ENCODE measurements at places on chromosomes 7 and 10. TPM values are rescaled to one million over a fixed set of nuclear protein-coding genes. Genes with fewer than 3 reads are reported as not detected.

Gene ZNF365
- total RNA-seq = 0.60 TPM

Gene TMEM139
- 8.8 TPM for total RNA-seq

Gene NEUROD6
- not detected for total RNA-seq

DNA sequence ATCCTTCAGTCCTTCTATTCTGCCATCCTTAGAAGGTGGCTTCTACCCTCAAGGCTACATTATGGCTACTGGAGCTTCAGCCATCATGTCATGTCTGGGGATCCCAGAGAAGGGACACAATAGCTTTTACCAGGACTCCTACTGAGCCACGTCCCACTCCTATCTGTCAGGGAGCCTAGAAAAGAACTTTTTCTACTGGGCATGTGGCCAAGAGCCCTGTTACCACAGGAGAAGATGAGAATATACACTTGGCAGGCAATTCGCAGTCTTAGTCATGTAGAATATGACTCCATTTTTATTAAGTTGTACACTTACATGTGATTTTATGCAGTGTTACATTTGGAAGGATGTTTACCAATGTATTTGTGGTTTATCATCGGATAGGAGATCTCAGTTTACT, 64.6 kb upstream of the KCNMA1 start:
- no peak for DNase-seq

- no peak for DNase-seq
These were observed 651.1 kb downstream of the SORCS1 start for GRCh38 chr10:106513352-106513771.

DNA sequence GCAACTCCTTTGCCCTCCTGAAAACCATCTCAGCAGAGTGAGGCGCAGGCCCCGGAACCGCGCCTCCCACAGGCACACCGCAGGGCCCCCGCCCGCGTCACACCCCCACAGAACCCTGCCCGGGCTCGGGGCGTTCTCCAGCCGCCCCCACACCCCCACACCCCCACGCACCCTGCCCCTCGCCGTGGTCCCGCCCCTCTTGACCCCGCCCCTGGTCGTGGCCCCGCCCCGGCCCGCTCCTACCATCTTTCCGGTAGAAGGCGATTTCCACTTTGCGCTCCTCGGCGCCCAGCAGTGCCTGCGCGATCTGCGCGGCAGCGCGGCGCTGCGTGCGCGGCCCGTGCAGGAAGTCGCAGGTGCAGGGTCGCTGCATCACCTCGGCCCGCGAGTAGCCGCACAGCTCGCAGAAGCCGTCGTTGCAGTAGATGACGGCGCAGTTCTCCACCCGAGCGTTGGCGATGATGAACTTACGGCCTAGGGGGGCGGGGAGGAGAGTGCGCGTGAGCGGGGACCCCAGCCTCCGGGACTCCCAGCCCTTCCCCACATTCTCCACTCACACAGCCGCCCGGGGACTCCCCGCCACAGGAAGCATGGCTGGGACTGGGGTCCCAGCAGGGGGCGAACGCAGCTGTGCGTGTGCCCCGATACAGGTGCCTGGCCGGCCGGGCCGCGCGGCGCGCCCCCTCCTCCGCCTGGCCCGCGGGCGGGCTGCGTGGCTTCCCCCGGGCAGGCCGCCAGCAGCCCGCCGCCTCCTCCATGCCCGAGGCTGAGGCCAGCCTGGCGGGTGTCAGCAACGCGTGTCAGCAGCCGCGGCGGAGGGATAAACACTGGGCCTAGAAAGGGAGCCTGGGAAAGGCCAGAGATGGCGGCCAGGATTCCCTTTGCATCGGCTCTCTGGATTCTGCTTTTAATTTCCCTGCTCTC, 3.4 kb downstream of the KCNH2 start:
- peak; percentile 71 for DNase-seq

- DNase-seq = no peak
These were observed 70.3 kb upstream of the MXI1 start for GRCh38 chr10:110137142-110137545.

Data from left ventricle myocardium inferior (tissue), 1 donor.